ENCODE measurements at places on chromosomes 16 and 17. TPM values are rescaled to one million over a fixed set of nuclear protein-coding genes. Genes with fewer than 3 reads are reported as not detected.

Gene TUBG2
- total RNA-seq = 17.7 TPM

Gene CACNG1
- not detected for total RNA-seq

Gene CDR2L
- 29.3 TPM for total RNA-seq

Gene NPIPA3
- total RNA-seq = 0.24 TPM

Gene BRD7
- total RNA-seq = 23.7 TPM

Gene PRCD
- 1.1 TPM for total RNA-seq

Gene MYH13
- not detected for total RNA-seq

Gene SLC38A8
- not detected for total RNA-seq

Gene PMFBP1
- total RNA-seq = 0.61 TPM

Gene GALR2
- not detected for total RNA-seq

Gene ZNF821
- total RNA-seq = 6.0 TPM

Gene PIK3R6
- total RNA-seq = not detected

Gene KRTAP2-3
- total RNA-seq = not detected

Gene TPSD1
- not detected for total RNA-seq

Gene ATP2A1
- under 0.01 TPM for total RNA-seq

Gene SULT1A1
- 0.61 TPM for total RNA-seq

Gene ZNF469
- total RNA-seq = 3.1 TPM

Gene KRT31
- total RNA-seq = not detected

Gene TSNAXIP1
- 0.49 TPM for total RNA-seq

Gene SDR42E2
- not detected for total RNA-seq

Gene RASL10B
- total RNA-seq = 0.97 TPM

Gene RBL2
- total RNA-seq = 56.3 TPM

Gene SHBG
- not detected for total RNA-seq

Gene HOXB4
- 2.1 TPM for total RNA-seq

Gene ZNF319
- 4.9 TPM for total RNA-seq

Gene CPNE7
- 3.2 TPM for total RNA-seq

Gene TEKT1
- not detected for total RNA-seq

Gene STX8
- 60.4 TPM for total RNA-seq

Gene EIF5A
- total RNA-seq = 428 TPM

Gene CDT1
- total RNA-seq = 1.2 TPM

Gene CCDC78
- total RNA-seq = 2.8 TPM

Gene NPIPB6
- not detected for total RNA-seq

Gene TPSG1
- total RNA-seq = not detected

Gene DBNDD1
- total RNA-seq = 1.1 TPM

Gene ARL16
- total RNA-seq = 35.6 TPM

Gene RAB37
- total RNA-seq = 0.85 TPM

Gene NR1D1
- total RNA-seq = 3.9 TPM

Gene RETREG3
- 136 TPM for total RNA-seq

Gene TLCD3B
- not detected for total RNA-seq

Gene CRYBA1
- 0.97 TPM for total RNA-seq

Gene SLC12A3
- not detected for total RNA-seq

Measured in hair follicle dermal papilla cell (primary cell).